ENCODE measurements at places on chromosomes 2 and 18. TPM values are rescaled to one million over a fixed set of nuclear protein-coding genes. Genes with fewer than 3 reads are reported as not detected.

GRCh38 chr18:52537261-52537660, 197.3 kb downstream of the DCC start:
- DNase-seq, result no peak

HOXD13 gene
- not detected for total RNA-seq

DNA sequence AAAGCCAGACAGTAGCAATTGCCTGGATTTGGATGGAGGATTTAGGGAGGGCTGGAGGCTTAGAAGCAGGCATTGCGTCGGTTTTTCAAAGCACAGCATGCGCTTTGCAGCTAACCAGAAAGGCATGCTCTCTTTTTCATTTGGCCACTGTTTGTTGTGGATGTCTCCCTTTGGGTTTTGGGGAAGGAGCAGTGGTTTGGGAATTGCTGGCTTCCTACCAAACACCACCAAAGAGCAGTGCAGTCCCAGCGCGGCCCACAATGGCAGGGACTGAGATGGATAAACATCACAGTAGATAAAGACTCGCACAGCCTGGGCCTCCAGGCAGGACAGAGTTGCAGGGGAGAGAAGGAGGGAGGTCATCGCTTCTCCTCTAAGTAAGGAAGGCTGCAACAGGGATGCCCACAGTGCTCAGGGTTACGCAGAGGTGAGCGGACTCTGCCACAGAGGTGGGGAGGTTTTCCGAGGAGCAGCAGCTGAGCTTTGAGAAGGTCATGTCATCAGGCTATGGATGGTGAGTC, 148.5 kb downstream of the MYT1L start:
- no peak for DNase-seq

DNA sequence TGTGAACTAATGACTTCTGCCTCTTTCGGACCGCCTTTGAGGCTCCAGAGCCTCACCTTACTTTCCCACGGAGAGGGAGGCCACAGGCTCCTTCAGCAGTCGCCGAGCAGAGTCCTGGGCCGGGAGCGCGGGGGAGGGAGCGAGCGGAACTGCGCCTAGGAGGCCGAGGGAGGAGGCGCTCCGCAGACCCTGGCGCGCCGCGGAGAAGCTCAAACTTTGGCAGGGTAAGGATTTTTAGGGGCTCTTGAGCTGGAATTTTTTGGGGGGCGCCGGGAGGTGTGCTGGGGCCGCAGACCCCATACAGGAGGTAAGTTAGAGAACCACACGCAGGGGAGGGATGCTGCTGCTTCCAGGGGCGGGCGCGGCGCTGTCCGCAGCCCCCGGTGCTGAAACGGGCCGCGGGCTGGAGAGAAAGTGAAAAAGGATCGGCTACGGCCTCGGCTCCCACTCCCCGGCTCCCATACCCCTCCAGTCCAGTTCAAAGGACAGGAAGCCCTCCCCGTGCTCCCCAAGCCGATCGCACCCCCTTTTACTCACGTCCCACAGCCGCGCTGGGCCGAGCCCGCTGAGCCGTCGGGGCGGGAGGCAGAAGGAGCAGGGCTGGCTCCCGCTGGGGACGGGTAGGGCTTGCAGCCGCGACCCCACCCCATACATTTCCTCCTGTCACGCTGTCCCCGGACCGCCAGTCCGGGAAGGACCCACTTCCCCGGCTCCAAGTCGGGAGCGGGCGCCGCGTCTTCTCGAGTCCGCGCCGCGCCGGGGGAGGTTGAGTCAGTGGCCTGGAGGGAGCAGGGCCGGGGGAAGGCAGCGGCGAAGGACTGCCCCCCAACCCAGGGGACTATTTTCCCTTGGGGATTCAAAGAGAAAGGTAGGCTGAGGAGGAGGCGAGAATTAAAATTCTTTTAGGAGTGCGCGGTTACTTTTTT, at the start of gene CNGA3:
TSS of gene CNGA3 (plus strand) at position 146 of the 926 bp plus-strand sequence. CDS start 23,520 bp downstream, outside the sequence.
- no peak for DNase-seq

- no peak for DNase-seq
Measured at GRCh38 chr18:24616653-24617052, 156.2 kb downstream of the HRH4 start.

GRCh38 chr18:46257366-46257765, 153.2 kb downstream of the HAUS1 start:
- DNase-seq, result no peak

- no peak for DNase-seq
Measured at GRCh38 chr2:180927030-180927686, 53.2 kb upstream of the UBE2E3 start.

EN1 gene
- total RNA-seq, result 2.9 TPM

GRP gene
- not detected for total RNA-seq

NTSR2 gene
- total RNA-seq, result not detected

DNA sequence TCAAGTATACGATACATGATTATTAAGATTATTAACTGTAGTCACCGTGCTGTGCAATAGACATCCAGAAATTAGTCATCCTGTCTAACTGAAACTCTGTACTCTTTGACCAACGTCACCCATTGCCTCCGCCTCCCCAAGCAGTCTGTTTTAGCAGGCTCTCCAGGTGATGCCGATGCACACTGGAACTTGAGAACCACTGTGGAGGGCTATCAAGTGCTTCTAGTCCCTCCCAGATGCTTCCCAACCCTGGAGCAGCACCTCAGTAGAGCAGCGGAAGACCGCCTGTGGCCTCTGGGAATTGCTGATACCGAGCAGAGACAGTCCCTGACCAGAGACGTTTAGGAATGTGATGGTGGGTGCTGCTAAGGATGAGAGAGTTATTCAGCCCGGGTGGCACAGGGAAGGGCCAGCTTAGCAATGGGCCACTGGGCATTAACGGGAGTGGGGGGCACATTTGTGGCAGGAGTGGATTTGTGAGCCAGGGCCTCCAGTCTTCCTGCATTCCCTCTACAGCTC, 50.7 kb downstream of the LIPG start:
- DNase-seq, result no peak

- no peak for DNase-seq
Measured at GRCh38 chr2:239312741-239313667, 87.8 kb downstream of the HDAC4 start.

NEUROD1 gene
- total RNA-seq, result not detected

ALK gene
- total RNA-seq, result not detected

GRCh38 chr18:56066524-56067213, 478.7 kb upstream of the TCF4 start:
- DNase-seq, result no peak

DNA sequence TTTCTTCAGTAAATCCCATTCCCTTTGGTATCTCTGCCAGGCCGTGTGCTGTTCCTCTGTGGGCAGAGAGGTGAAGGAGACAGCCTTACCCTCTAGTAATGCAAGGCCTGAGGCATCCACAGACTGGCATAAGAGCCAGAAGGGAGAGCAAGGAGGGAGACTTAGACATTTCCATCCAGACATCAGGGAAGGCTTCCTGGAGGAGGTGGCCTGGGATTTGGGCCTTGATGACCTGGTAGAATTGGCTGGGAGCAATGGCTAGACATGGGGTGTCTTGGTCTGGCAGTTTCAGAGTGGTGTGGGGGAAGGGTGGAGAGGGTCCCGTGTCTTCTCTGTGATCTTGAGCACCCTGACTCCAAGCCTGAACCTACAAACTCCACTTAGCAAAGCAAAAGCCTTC, 81.8 kb downstream of the RHOB start:
- DNase-seq, result no peak

DNA sequence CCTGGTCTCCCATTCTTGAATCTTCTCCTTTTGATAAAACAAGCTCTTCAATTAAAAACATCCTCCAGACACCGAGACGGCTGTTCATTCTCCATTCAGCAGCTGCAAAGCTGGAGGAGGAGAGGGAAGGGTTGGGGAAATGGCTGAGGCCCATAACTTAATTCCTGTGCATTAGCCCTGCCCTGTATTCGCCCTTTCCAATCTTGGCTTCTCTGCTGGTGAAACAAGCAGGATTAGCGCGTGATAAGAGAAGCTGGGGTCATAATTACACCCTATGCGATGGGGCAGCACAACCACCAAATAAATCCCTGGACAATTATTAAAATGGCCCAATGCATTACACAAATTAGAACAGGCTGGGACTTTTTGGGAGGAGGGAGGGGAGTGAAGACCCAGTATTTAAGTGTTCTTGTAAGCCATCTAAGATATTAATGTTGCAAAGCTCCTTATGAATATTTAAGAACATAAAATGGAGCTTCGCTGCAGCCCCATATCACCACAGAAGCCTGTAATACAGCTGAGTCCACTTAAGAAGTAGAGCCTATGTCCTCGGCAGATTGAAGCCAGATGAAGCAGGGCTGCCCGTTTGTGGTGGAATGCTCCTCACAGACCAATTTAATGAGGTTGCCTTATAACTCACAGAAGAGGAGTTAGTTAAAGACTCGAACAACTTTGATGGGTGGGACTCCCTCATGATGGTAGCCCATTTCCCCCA, 176.6 kb upstream of the SKOR2 start:
- DNase-seq, result no peak

- no peak for DNase-seq
Measured at GRCh38 chr2:51579412-51579811, 547.5 kb upstream of the NRXN1 start.

GRCh38 chr2:62569907-62570841, 64.2 kb upstream of the TMEM17 start:
- no peak for DNase-seq

HSPE1 gene
- 212 TPM for total RNA-seq

DNA sequence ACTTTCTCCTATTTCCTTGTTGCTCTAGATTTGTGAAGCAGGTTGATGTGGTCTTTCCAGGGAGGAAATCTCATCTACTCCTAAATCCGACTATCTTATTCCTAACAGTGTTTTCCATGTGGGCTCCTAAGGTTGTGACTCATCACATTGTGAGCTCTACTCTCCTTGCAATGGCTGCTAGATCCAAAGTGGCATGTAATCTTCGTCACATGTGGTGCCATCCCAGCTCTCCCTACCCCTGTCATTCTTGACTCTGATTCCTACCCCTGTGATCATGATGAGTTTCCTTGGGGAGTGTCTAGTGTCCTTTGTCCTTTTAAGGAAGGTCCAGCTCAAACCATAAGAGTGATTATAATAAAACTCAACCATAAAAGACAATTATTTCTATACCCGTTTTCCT, 47.3 kb upstream of the GULP1 start:
- DNase-seq, result peak; percentile 13

CYTIP gene
- 1.7 TPM for total RNA-seq

- no peak for DNase-seq
Measured at GRCh38 chr2:42288811-42289210, 72.2 kb downstream of the COX7A2L start.

DNA sequence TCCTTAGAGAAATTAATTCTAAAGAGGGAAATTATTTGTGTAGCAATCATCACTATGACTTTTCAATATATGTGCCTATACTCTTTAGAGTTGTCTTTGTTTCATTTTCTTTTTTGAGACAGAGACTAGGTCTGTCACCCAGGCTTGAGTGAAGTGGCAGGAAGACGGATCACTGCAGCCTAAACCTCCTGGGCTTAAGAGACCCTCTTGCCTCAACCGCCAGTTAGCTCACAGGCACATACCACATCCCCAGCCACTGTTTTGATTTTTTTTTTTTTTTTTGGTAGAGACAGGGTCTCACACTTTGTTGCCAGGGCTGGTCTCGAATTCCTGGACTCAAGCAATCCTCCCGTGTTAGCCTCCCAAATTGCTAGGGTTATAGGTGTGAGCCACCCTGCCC, 12.4 kb downstream of the YWHAQ start:
- DNase-seq, result no peak

SERPINB7 gene
- 12.6 TPM for total RNA-seq

DNA sequence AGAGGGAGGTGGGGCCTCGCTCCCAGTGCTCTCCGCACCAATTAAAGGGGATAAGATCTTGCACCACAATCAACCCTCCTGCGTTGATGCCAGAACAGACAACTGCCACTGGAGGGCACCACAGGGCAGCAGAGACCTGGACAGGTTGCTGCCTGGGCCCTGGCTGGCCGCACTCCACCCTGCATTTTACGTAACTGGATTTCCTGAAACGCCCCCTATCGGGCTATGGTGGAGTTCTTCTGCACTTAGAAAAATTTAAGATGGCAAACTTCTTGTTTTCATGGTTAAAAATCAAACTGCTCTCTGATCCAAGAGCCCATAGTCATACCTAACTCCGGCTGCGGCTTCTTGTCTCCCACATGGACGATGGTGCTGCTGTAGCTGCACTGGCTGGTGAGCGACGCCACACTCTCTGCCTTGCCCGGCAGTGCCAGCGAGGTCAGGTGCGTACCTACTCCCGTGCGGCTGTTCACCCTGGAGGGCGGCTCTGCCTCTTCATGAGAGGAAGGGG, 16.8 kb upstream of the HES6 start:
- DNase-seq, result peak; percentile 64

- DNase-seq, result peak; percentile 46
Measured at GRCh38 chr2:47227532-47228279, 72.6 kb upstream of the STPG4 start.

TRIB2 gene
- 15.6 TPM for total RNA-seq

DNA sequence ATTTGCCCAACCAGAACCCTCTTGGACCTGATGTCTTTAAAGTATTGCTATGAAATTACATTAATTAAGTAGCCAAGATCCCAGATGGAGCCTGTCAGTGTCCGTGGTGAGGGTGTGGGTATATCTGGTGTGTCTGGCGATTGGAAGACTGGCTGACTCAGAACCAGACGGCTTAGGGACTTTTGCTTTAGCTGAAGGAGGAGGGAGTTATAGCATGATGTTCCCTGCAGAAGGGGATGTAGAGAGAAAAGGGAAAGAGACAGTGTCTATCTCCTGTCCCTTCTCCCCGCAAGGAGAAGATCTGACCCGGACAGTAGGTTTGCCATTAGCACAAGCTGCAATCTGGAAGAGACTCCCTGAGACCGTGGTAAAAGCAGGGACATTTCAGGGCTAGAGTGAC, 60.6 kb downstream of the POU3F3 start:
- DNase-seq, result no peak

ASPRV1 gene
- not detected for total RNA-seq

GRCh38 chr2:37917281-37918228, 7.5 kb upstream of the RMDN2 start:
- DNase-seq, result no peak

DNA sequence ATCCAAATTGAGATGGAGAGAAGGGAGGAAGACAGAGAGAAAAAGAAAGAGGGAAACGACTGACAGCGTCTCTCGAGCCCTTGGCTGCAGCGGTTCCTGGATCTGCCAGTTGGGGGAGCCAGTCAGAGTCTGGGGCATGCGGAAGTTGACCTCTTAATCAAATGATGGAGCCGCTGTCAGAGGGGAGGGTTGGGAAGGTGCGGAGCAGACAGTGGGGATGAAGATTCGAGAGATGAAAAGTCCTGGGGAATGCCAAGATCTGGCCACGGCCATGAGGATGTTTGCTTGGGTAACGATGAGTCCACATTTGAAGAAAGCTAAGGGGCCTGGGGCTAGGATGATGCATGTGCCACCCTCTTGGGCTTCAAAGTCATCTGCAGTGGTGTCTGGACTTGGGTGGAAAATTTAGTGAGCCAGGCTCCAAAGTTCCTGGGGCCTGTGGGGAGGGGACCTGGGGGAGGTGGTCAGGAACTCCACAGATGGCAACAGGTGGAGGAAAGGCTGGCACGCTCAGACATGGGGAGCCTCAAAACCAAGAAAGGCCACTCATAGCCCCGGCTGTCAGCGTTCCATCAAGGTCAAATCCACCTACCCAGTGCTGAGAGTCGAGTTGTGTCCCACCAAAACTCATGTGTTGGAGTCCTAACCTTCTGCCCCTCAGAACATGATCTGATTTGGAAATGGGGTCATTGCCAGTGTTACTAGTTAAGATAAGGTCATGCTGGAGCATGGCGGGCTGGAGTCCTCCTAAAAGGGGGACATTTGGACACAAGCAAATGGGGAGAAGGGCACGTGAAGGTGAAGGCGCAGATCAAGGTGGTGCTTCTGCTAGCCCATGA, 200.1 kb downstream of the NDUFA10 start:
- no peak for DNase-seq
